ENCODE measurements at places on chromosomes 4 and X.

GRCh38 chr4:115053313-115053712, 60.1 kb downstream of the NDST4 start:
- DNase-seq: no peak

DNA sequence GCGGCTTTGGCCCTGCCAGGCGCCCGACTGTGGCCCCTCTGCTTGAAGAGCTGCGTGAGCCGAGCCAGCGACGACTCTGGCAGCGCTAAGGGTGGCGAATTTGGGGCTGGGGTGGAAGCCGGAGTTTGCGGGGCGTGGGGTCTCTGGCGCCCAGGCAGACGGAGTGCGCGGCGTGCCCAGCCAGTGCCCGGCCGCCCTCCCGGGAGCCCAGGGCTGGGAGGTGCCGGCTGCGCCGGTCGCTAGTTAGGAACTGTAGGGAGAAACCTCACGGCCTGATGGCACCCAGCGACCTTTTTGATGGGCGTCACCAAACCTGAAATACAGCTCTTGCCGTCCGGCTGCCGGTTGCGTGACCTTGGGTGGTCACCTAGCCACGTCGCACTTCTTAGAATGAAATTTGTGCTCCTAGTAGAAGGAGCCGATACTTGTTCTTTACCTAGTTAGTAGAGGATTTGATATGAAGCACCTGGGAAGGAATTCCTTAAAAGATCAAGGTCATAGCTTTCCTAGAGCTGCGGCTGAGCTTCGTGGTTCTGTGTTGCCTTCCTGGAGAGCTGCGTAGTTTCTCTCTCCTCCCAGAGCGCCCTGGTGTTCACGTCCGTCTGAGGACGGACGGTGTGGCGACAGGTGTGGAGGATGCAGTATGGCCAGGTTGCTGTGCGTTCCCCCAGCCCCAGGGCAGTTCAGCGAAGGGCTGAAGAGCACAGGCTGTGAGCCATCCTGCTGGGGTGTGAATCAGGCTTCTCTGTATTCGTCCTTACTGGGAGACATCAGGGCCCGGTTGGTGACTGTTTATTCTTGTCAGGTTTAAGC, 680 bp downstream of the MAEA start:
- peak; percentile 43 for DNase-seq

DNA sequence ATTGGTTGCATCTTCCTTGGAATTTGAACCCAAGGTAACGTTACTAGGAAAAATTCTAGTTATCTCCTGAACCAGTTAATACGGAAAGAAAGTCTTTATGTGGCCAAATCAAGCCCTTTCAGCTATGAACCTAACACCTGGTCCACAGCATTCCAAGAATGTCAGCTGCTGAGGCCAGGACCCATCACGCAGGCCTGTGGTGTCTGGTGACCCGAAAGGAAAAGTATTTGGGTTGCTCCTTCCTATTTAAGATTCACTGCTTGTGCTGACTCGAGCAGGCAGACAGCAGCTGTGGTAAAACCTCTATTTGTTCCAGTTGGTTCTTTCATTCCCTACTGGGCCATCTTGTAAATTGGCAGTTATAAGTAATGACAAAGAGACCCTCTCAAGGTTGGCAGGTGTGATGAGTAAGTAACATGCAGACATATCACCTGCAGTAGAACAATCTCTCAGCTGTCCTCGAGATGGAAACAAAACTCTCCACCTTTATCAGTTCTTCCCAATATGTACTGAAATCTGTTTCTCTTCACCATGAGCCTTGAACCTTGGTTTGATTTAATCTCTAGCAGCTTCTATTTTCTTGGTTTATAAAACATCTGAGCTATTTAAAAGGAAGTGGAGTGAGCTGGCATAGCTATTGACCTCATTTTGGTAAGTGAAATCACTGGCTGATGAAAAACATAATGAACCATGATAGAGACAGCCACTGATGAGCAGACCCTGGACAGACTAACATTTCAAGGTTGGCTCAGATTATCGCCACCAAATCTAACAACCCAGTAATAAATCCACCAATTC, 182.1 kb upstream of the SMIM31 start:
- no peak for DNase-seq

DNA sequence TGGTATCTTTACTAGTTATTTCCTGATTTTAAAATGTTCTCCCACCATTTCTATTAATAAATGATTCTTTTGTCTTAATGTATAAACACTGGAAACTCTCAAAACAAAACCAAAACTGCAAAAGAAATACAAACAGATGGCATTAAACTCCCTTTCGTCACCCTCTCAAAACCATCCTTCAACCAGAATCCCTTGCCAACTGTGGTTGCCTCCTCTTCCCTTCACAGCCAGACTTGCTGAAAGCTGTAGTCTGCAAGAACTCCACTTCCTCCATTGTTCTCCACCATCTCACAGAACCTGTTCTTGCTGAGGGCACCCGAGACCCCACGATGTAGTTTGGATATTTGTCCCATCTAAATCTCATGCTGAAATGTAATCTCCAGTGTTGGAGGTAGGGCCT, 96.5 kb downstream of the WWC2 start:
- no peak for DNase-seq

- DNase-seq: no peak
Measured at GRCh38 chr4:30753316-30753715, 33.1 kb downstream of the PCDH7 start.
